ENCODE measurements at places on chromosomes 16 and 17. TPM values are rescaled to one million over a fixed set of nuclear protein-coding genes. Genes with fewer than 3 reads are reported as not detected.

Gene ADAD2
- total RNA-seq = 0.78 TPM

Gene SLC35B1
- 104 TPM for total RNA-seq

- peaks cover 28% of the 10 kb centered on the region for H3K4me1 ChIP-seq
- H3K27me3 ChIP-seq = no peaks in the 10 kb centered on the region
- peak; percentile 53 for DNase-seq
Measured at GRCh38 chr17:27569257-27569722, 61.7 kb upstream of the LGALS9 start.

DNA sequence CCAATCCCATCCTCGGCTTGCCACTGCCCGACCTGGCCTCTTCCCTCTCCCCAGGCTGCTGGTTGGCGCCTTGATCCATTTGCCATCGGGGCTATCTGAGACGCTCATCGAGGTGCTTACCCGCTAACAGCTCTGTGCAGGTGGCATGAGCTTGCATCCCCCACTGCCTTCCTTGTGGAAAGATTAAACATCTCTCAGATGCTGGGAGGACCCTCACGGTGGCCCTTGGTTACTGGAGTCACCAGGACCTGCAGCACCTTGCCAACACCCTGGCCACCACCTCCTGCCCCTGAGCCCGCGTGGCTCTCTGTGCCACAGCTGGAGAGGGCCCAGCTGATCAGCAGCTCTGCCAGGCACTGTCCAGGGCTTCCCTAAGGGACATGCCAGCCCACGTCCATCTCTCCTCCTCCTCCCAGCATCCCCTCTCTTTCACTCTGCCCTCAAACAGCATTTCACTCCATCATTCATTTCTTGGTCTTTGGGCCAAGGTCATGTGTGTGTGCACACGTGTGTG, 249.6 kb downstream of the RBFOX3 start:
- peaks cover 24% of the 10 kb centered on the region for H3K4me1 ChIP-seq
- H3K36me3 ChIP-seq = no peaks in the 10 kb centered on the region
- no peak for DNase-seq

All from thyroid gland (tissue), 4 donors.